ENCODE measurements at places on chromosomes 12 and 14.

- H3K4me3 ChIP-seq = no peak overlapping the region
- peaks cover 26% of the 10 kb centered on the region for H3K4me1 ChIP-seq
- H3K27ac ChIP-seq = peak overlapping the region; percentile 85
- peak; percentile 74 for DNase-seq
Measured at GRCh38 chr12:19575337-19576243, 136.3 kb downstream of the AEBP2 start.

GRCh38 chr14:105880616-105881015 lies 354.2 kb downstream of the TMEM121 start:
- no peak overlapping the region for H3K4me3 ChIP-seq
- H3K27me3 ChIP-seq = no peaks in the 10 kb centered on the region
- no peak for DNase-seq
- no peak overlapping the region for H3K27ac ChIP-seq
- no peaks in the 10 kb centered on the region for H3K36me3 ChIP-seq

DNA sequence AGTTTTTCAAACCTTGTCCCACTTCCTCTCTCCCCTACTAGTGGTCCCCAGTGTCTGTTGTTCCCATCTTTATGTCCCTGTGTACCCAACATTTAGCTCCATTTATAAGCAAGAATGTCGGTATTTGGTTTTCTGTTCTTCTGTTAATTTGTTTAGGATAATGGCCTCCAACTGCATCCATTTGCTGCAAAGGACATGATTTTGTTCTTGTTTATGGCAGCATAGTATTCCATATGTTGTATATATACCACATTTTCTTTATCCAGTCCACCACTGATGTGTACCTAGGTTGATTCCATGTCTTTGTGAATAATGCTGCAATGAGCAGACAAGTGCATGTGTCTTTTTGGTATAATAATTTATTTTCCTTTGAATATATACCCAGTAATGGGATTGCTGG lies 52.2 kb downstream of the FAM186A start:
- H3K4me1 ChIP-seq = no peaks in the 10 kb centered on the region
- no peak overlapping the region for H3K27ac ChIP-seq
- no peaks in the 10 kb centered on the region for H3K36me3 ChIP-seq

DNA sequence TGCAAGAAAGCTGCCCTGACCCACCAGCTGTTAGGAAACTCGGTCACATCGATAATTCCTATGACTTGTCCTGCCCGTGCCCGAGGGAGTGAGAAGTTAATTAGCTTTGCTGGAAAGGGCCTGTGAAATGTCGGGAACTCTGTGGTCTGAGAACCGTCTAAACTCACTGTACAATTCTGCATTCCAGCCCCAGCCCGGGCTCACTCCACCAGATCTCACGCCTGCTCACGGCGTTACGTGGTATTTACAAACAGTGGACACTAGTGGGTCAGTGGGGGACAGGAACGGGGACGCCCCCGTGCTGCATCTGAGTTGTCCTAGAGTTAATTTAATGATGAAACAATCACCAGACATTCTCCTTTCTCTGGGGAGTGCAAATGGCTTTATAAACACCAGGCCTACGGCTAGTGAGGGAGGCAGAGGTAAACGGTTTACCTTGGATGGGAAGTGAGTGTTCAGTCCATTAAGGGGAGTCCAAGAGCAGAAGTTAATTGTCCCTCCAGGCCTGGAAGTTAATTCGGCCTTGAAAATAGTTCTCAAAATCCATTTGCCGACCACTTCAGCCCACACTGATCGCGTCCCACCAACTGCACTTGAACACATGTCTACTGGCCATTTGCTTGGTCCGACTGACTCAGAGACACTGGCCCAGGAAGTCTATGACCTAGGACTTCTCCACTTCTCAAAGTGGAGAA lies 93.5 kb upstream of the MED13L start:
- H3K4me1 ChIP-seq = peaks cover 7% of the 10 kb centered on the region
- no peak for DNase-seq
- H3K4me3 ChIP-seq = no peak overlapping the region
- no peaks in the 10 kb centered on the region for H3K36me3 ChIP-seq
- no peaks in the 10 kb centered on the region for H3K27me3 ChIP-seq
- no peak overlapping the region for H3K27ac ChIP-seq

DNA sequence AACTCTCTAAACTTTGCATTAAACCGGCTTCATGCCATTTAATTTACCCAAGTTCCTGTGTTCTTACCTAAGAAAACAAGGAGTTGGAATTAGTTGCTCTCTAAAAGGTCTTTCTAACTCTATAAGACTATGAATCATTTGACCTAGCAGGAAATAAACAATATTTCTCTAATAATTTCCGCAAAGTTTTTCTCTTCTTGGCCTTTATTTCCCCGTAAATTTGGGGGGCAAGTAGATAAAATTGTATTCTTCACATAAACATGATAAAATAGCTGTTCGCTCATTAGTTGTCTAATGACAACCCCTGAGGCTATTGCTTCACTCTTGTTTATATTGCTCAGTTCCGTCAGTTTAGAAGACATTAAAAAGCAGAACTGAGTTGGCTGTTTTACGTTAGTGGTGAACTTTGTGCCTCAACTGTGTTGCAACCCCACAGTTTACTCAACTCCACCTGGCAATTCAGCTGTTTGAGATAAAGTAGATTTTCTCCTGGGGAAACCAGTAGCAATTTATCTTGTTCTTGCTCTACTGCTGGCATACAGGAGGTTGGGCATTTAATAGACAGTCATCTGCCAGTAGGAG lies 74.7 kb downstream of the BTG1 start:
- H3K27ac ChIP-seq = no peak overlapping the region
- H3K4me1 ChIP-seq = peaks cover 8% of the 10 kb centered on the region
- no peaks in the 10 kb centered on the region for H3K27me3 ChIP-seq
- DNase-seq = peak; percentile 70
- H3K4me3 ChIP-seq = no peak overlapping the region

GRCh38 chr14:102928412-102929240 lies 6.2 kb downstream of the AMN start:
- H3K4me1 ChIP-seq = peaks cover 13% of the 10 kb centered on the region
- peaks cover 18% of the 10 kb centered on the region for H3K36me3 ChIP-seq
- H3K27ac ChIP-seq = no peak overlapping the region
- H3K4me3 ChIP-seq = peak overlapping the region; percentile 42
- DNase-seq = peak; percentile 5

- no peak overlapping the region for H3K4me3 ChIP-seq
- H3K4me1 ChIP-seq = no peaks in the 10 kb centered on the region
- DNase-seq = no peak
- H3K27ac ChIP-seq = no peak overlapping the region
- no peaks in the 10 kb centered on the region for H3K36me3 ChIP-seq
- H3K27me3 ChIP-seq = no peaks in the 10 kb centered on the region
Measured at GRCh38 chr14:34270361-34270760, 191.7 kb downstream of the SPTSSA start.

DNA sequence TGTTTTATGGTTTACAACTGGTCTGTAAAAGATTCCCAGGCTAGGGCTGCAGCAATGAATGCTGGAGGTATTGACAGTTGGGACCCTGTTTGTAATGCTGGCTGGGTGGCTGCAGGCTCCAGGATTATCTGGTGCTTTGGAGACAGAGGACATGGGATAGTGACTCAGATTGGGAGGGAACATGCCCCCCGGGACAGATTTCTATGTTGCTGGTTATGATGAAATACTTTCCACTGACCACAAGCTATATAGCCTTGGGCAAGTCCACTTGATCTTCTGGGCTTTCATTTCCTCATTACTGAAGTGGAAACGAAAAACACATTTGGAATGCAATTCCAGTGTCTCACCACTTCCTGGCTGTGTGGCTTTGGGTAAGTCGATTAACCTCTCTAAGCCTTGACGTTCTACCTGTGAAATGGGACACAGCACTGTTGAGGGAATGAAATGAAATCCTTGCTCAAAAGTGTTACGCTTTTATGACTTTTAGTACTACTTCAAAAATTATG lies 6.3 kb upstream of the TPCN1 start:
- no peaks in the 10 kb centered on the region for H3K27me3 ChIP-seq
- no peak overlapping the region for H3K4me3 ChIP-seq
- peaks cover 3% of the 10 kb centered on the region for H3K4me1 ChIP-seq
- peak; percentile 97 for DNase-seq
- H3K36me3 ChIP-seq = no peaks in the 10 kb centered on the region

GRCh38 chr14:105899071-105899641 lies 372.8 kb downstream of the TMEM121 start:
- H3K36me3 ChIP-seq = no peaks in the 10 kb centered on the region
- H3K4me1 ChIP-seq = no peaks in the 10 kb centered on the region
- DNase-seq = no peak
- H3K27ac ChIP-seq = no peak overlapping the region
- no peaks in the 10 kb centered on the region for H3K27me3 ChIP-seq

DNA sequence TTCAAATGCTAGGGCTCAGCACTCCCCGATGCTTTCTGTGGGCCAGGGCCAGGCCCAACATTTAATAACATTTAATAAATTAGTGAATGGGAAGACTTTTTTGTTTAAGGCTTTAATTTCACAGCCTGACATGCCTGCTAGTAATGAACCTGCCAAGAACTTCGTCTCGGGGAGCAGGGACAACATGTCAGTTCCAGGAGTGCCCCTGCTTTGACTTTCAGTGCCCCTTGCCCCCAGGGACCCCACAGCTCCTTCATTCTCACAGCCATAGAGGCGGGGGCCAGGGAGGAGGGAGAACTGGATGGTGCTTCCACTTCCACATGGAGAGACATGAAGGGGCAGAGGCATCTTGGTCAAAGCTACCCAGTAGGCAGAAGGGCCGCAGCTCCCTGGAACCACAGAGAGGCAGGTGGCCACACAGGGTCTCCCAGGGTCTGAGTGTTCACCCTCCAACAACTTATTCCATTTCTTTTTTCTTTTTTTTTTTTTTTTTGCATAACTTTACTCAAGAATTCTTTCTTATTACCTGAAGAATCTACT lies 66.0 kb upstream of the DDX11 start:
- H3K4me3 ChIP-seq = no peak overlapping the region
- peaks cover 10% of the 10 kb centered on the region for H3K27me3 ChIP-seq
- no peak overlapping the region for H3K27ac ChIP-seq
- DNase-seq = no peak

GRCh38 chr14:73105050-73105449 lies 31.3 kb upstream of the PSEN1 start:
- no peak overlapping the region for H3K27ac ChIP-seq
- H3K4me1 ChIP-seq = no peaks in the 10 kb centered on the region
- H3K4me3 ChIP-seq = no peak overlapping the region
- H3K36me3 ChIP-seq = peaks cover 48% of the 10 kb centered on the region
- no peak for DNase-seq

GRCh38 chr12:57008178-57008577 lies 1.8 kb upstream of the ZBTB39 start:
- H3K36me3 ChIP-seq = peaks cover 15% of the 10 kb centered on the region
- H3K27ac ChIP-seq = peak overlapping the region; percentile 7
- H3K27me3 ChIP-seq = peaks cover 9% of the 10 kb centered on the region
- H3K4me1 ChIP-seq = peaks cover 6% of the 10 kb centered on the region
- H3K4me3 ChIP-seq = no peak overlapping the region

DNA sequence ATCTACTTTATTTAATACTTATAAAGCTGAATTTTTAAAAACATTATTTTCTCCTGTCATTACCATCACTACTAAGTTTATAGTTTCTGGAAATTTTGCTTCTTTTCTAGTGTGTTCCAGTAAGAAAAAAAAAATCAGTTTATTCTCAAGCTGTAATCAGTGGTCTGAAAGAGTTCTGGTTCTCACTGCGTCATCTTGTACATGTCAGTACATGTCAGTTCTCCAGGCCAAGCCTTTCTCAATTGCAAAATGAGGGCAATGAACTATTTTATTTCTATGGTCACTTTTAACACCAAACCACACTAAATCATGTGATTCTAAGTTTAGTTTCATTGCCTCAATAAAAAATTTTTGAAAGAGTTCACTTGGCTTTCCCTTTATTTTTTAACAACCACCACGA lies 468.9 kb upstream of the LRFN5 start:
- H3K36me3 ChIP-seq = no peaks in the 10 kb centered on the region
- DNase-seq = no peak
- H3K27me3 ChIP-seq = no peaks in the 10 kb centered on the region
- H3K27ac ChIP-seq = no peak overlapping the region
- H3K4me1 ChIP-seq = no peaks in the 10 kb centered on the region

All from IMR-90 (cell line).